ENCODE measurements at places on chromosomes 1 and 21.

GRCh38 chr1:95383111-95383510 is 149.1 kb downstream of the RWDD3 start:
- H3K27ac ChIP-seq: no peak overlapping the region
- DNase-seq: no peak
- no peaks in the 10 kb centered on the region for H3K4me1 ChIP-seq

GRCh38 chr1:199490769-199491527 is 536.6 kb upstream of the NR5A2 start:
- no peak overlapping the region for H3K4me3 ChIP-seq
- no peak overlapping the region for H3K27ac ChIP-seq
- H3K36me3 ChIP-seq: no peaks in the 10 kb centered on the region

GRCh38 chr1:96649301-96649700 is 72.3 kb upstream of the PTBP2 start:
- no peak overlapping the region for H3K27ac ChIP-seq
- no peaks in the 10 kb centered on the region for H3K27me3 ChIP-seq
- no peaks in the 10 kb centered on the region for H3K36me3 ChIP-seq
- DNase-seq: no peak
- H3K4me3 ChIP-seq: no peak overlapping the region
- H3K4me1 ChIP-seq: no peaks in the 10 kb centered on the region

DNA sequence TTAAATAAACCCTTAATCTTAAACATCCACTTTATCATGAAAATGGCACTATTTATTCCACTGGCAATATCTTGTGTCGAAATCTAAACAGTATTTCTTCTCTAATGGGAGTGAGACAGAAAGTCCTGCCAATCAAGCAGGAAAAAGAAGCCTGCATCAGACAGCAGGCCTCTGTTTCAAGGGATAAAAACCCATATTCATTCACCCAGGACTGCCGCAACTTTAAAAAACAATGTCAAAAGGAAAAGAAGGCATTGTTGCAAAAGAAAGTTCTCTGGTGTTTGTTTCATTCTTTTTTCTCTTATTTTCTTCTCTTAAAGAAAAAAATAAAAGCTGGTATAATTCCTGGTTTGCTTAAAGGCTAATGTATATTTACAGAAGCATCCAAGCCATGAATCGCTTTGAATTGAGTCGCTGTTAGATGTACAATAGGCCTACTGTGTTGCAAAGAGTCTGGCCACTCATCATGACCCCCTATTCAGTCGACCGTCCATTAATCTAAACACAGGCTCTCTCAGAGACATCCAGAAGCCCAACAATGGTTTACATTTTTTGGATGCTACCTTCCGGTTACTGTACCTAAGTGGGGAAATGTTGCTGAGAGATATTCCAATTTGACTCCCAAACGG is 48.7 kb upstream of the ZC3H11B start:
- H3K4me3 ChIP-seq: no peak overlapping the region
- H3K4me1 ChIP-seq: no peaks in the 10 kb centered on the region
- DNase-seq: no peak
- no peaks in the 10 kb centered on the region for H3K36me3 ChIP-seq

DNA sequence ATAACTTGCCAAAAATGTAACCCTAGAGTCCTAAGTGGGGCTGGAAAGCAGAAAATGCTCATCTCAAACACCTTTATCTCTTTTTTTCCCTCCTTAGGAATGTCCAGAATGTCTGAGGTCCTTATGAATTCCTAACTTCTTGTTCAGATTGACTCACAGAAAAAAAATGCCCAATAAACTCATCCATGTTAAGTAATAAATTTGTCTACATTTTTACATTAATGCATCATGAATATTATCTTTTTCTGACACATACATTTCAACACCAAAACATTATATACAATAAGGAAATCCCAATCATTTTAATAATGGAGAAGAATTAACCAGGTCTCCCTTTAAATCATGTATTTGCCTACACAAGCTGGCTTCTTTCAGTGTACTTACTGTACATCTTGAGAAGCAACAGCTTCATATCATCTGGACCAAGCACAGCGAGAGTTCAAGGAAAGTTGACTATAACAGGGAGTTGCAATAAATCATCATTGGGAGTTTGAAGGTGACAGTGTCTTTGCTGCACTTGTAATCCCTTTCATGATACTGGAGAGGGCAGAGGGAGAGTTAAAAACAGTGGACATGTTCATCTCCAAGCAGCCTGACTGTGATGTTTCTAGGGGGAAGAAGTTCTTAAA is 565.2 kb downstream of the LTN1 start:
- H3K4me3 ChIP-seq: no peak overlapping the region
- no peaks in the 10 kb centered on the region for H3K4me1 ChIP-seq
- H3K27me3 ChIP-seq: no peaks in the 10 kb centered on the region
- no peak overlapping the region for H3K27ac ChIP-seq
- H3K36me3 ChIP-seq: no peaks in the 10 kb centered on the region

DNA sequence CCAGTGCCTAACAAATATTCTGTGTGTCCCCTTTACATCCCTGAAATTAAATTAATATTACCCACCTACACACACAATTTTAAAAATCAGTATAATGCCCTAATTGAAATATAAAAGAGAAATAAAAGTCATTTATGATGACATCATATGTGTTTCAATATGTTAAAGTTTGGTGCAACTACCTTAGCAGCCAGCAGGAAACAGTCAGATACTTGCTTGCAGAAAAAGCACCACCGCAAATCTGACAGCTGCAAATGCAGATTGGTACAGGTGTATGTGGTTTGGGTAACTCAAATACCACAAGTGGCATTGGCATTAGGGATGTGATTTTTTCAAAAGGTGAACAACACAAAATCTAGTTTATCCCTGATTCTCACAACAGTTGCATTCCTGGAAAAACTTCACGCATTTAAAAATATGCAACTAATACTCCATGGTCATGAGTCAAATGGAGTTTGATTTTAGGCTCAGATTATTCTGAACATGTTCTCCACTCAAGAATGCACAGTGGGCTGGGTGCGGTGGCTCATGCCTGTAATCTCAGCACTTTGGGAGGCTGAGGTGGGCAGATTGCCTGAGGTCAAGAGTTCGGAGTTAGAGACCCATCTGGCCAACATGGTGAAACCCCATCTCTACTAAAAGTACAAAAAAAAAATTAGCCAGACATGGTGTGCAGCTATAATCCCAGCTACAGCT is 106.3 kb downstream of the EDEM3 start:
- no peaks in the 10 kb centered on the region for H3K27me3 ChIP-seq
- no peaks in the 10 kb centered on the region for H3K36me3 ChIP-seq
- no peaks in the 10 kb centered on the region for H3K4me1 ChIP-seq

DNA sequence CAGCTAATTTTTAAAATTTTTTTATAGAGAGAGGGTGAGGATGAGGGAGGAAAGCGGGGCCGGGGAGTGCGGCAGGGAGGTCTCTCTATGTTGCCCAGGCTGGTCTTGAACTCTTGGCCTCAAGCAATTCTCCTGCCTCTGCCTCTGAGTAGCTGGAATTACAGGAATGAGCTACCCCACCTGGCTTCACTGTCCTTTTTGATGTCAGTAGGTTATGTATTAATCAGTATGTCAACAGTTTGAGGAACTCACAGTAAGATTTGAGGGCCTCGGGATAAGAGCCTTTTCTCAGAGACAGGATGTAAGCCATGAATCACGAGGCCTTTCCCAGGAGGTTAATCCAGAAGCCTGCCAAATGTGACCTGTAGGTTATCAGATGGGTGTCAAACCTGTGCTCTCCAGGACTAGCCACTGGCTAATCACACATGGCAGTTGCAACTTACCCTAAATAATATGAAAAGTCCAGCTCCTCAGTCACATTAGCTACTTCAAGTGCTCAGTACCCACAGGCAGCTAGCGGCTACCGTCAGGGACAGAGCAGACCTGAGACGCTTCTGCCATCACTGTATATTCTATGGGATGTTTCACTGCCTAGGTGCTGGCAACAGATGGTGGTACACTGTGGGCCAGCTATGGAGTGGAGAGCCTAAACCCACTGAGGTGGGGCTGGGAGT is 33.1 kb downstream of the TRIM67 start:
- no peaks in the 10 kb centered on the region for H3K4me1 ChIP-seq
- H3K27ac ChIP-seq: no peak overlapping the region

- no peaks in the 10 kb centered on the region for H3K4me1 ChIP-seq
- H3K36me3 ChIP-seq: no peaks in the 10 kb centered on the region
- no peak for DNase-seq
- no peak overlapping the region for H3K4me3 ChIP-seq
Observed at GRCh38 chr1:166026143-166026542, 140.7 kb downstream of the FAM78B start.

GRCh38 chr1:225891229-225891972 is 2.5 kb upstream of the LEFTY1 start:
- no peak overlapping the region for H3K27ac ChIP-seq
- H3K4me3 ChIP-seq: no peak overlapping the region
- no peaks in the 10 kb centered on the region for H3K4me1 ChIP-seq
- no peak for DNase-seq
- no peaks in the 10 kb centered on the region for H3K36me3 ChIP-seq
- no peaks in the 10 kb centered on the region for H3K27me3 ChIP-seq

DNA sequence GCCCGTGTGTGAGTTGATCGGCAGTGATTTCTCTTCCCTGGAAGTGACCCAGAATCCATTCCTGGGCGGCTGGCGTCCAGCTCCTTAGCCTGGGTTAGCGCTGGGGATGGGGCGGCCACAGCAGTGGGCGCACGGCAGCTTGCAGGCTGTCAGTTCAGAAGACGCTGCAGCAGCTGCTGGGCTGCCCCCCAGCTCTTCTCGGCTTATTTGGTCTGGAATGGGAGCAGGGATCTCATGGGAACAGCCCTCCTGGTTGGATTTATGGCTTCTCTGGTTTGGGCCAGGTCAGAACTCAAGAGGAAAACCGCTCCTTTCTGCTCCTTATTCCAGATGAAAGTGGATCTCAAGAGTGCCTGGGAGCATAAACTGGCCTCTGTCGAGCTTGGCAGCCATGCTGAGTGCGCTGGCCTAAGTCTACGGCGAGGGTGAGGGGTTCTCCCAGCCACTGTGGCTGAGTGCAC is 148.2 kb downstream of the PRDM16 start:
- DNase-seq: no peak
- no peaks in the 10 kb centered on the region for H3K36me3 ChIP-seq
- no peaks in the 10 kb centered on the region for H3K4me1 ChIP-seq
- H3K27me3 ChIP-seq: no peaks in the 10 kb centered on the region

DNA sequence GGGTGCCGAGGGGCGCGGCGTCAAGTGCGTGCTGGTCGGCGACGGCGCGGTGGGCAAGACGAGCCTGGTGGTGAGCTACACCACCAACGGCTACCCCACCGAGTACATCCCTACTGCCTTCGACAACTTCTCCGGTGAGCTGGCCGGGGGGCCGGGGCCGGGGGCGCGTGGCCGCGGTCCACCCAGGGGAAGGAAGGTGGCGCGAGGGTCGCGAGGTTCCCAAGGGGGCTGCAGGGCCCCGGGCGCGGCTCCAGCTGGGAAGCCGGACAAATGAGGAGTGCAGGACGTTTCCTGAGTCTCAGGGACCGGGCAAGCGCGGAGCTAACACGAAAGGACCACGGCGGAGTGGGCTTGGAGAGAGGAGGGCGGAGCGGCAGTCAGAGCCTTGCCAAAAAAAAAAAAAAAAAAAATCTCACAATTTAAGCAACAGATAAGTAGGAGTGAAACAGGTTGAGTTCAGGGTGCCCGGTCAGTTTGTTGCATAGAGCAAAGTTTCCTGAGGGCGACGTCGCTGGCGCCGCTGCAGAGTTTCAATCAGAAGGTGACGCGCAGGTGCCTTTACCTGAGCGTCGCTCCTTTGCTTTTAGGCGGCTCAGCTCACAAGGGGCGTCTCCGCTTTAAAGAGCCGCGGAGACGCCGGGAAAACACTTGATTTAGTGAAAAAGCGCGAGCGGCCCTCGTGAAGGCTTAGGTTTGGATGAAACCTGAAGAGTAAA is 750 bp downstream of the RHOU start:
- DNase-seq: peak; percentile 59
- no peaks in the 10 kb centered on the region for H3K36me3 ChIP-seq
- peak overlapping the region; percentile 95 for H3K27ac ChIP-seq
- H3K4me3 ChIP-seq: peak overlapping the region; percentile 55
- no peaks in the 10 kb centered on the region for H3K4me1 ChIP-seq

DNA sequence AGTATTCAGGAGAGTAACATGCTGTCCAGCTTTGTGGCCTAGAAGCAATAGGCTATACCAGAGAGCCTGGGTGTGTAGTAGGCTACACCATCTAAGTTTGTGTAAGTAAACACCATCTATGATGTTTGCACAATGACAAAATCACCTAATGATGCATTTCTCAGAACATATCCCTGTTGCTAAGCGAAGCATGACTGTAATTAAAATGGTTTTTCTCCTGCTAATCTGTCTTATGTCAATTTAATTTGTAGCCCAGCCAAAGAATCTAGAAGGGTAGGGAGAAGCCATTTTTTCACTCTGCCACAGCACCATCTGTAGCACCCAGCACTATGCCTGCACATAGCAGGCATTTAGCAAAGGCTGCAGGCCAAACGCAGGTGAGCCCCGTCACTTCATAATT is 2.0 kb upstream of the TTC24 start:
- no peaks in the 10 kb centered on the region for H3K27me3 ChIP-seq
- no peaks in the 10 kb centered on the region for H3K36me3 ChIP-seq
- no peak overlapping the region for H3K4me3 ChIP-seq
- H3K27ac ChIP-seq: no peak overlapping the region
- no peak for DNase-seq

DNA sequence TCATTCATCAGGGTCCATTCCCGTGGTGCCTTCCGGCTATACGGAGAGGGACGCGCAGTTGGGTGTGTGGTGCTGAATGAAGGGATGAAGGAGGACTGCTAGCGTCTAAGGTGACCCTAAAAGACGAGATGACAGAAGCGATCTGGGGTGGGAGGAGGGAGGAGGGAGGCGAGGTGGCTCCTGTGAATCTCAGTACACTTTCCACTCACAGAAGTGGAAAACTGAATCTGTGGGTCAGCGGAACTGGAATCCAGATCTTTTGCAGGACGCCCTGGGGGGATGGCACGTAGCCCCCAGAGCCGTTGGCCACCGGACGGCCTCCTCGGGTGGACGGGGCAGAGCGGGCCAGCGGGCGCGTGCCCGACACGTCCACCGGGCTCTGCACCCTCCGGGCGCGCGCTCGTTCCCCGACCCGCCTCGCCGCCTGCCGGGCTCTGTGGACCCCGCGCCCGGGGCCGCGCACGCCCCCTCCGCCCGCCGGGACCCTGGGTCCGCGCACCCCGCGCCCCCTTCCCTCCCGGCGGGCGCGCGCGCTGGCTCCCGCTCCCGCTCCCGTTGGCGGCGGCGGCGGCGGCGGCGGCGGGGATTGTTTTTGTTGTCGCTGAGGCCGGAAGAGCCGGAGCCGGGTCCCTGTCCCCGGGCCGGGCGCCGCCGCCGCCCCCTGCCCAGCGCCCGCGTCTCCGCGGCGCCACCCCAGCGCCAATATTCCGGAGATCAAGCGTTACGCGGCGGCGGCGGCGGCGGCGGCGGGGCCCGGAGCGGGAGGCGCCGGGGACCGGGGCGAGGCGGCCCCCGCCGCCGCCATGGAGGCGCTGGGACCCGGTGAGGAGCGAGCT is at the start of gene AGO4:
Gene AGO4, plus strand, starts transcription at position 403 of the 836 bp plus-strand sequence. Its CDS starts 401 bp downstream, at position 804.
- no peaks in the 10 kb centered on the region for H3K36me3 ChIP-seq
- H3K4me3 ChIP-seq: peak within 1 kb of the TSS; percentile 76
- peak within 1 kb of the TSS; percentile 92 for H3K27ac ChIP-seq
- no peaks in the 10 kb centered on the region for H3K27me3 ChIP-seq
- no peaks in the 10 kb centered on the region for H3K4me1 ChIP-seq
